GM10248 (cell line): ENCODE measurements at places on chromosomes 12 and 14.

DNA sequence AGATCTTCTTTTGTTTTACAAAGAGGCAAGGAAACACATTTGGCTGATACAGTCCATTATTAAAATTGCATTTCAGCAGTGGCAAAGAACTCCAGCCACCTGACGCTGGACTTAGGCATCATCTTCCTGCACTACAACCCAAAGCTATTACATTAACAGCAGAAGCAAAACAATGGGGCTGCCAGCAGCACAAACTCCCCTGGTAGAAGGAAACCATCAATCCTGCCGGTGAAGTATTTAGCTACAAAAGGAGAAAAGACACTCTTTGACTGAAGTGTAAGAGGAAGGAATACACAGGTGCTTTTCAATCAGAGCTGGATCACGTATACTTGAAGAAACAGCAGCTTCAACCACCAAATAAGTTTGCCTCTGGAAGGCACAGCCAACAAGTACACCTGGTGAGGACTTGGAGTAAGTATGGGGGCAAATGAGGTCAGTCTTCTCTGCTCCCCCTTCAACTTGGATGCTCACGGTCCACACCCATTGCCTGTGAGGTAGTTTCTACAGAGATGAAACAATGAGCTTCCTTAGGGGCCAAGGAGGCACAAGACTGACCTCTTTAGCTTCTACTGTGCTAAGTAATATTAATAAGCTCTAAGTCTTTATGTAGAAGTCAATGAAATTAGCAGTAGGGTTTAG is 125.9 kb upstream of the FOXN3 start:
- no peak for DNase-seq

- DNase-seq: no peak
These were observed 46.0 kb upstream of the MANSC4 start for GRCh38 chr12:27826076-27826475.

- DNase-seq: no peak
These were observed 15.1 kb upstream of the AMN start for GRCh38 chr14:102907303-102907844.

DNA sequence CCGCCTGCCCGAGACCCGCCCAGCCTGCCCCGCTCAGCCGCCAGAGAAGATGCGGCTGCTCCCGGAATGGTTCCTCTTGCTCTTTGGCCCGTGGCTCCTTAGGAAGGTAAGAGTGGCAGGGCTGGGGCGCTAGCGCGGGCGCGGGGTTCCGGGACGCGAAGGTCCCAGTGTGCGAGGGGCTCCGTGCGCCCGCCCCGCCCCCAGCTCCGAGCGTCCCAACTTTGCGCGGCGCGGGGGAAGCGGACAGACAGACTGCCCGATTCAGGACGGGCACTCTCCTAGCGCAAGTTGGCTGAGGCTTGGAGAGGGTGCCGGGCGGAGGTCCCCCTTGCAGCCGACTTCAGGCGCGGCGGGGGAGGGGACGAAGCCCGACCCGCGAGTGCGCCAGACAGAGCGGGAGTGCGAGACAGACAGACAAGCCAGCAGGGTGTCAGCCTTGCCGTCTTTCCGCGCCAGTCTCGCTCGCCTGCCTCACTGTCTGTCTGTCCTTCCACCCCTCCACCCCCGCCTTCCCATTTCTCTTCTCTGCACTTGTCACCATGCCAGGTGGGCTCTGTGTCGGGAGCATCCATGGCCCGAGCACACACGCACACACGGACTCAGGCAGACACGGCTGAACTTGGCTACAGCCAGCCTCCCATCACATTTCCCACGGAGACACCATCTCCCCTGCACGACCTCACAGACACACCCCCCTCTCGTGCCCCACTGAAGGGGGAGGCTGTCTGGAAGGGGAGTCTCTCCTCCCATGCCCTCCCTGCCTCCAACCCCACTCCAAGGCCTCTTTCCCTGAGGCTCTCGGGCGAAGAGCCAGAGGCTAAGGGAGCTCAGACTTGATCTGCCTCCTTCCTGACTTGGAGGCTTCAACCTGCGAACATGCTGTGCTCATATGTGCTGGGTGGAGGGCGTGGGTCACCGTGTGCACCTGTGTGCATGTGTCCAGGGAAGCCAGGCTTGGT is 606 bp downstream of the NXPH4 start:
- no peak for DNase-seq

DNA sequence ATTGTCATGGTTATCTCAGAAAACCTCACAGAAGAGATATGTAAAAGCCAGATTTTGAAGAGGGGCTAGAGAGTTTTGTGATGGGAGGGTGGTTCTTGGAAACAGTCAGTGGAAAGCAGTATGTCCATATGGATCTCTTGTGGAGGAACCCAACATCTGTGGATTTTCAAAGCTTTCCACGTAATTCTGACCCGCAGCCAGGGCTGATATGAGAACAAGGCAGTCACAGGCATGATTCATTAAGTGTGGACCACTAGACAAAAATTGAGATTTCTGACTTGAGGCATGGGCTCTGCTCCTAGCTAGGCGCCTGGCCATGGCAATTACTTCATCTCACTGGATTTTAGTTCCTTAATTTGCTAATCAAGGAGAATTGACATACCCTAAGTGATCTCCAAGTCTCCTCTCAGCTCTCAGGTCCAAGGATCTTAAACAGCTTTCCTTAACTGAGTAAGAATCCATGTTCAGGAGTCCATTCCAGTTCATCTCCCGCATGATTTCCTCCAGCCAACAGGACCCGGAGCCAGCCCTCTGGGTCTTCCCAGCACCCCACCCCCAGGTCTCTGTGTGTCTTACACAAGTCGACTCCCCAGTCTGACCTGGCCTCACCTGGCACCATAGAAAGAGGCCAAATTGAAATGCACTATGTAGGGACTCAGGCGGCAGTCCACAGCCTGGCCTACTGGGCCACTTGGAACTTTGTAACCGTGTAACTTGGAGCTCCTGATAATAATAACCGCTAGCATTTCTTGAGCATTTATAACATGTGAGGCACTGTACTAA is 176.3 kb upstream of the PARP11 start:
- DNase-seq: no peak

GRCh38 chr14:42628602-42629001 is 1021.9 kb downstream of the LRFN5 start:
- DNase-seq: no peak
